Glutamatergic neuron (in vitro differentiated cells): ENCODE measurements at places on chromosomes 12 and 14. TPM values are rescaled to one million over a fixed set of nuclear protein-coding genes. Genes with fewer than 3 reads are reported as not detected.

DNA sequence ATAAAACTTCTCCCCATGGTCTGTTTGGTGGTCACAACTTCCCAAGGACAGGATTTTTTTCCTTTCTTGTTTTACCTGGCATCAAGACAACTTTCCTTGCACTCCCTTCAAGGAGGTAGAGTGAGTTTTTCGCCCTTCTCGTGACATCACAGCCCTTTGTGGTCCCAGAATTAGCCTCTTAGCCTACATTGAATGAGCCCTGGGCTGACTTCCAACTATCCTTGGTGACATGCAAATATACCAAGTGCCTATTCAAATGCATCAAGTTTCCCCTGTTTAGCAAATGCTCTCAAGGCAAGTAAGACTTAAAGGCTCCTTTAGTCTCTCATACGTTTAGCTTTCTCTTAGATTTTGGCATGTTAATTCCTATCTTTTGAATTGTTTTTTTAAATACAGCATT is 36.6 kb downstream of the TC2N start:
- H3K36me3 ChIP-seq: no peaks in the 10 kb centered on the region
- no peak overlapping the region for H3K4me3 ChIP-seq
- no peak overlapping the region for H3K27ac ChIP-seq
- no peak for DNase-seq
- H3K4me1 ChIP-seq: no peaks in the 10 kb centered on the region

Gene ANHX
- total RNA-seq: not detected

DNA sequence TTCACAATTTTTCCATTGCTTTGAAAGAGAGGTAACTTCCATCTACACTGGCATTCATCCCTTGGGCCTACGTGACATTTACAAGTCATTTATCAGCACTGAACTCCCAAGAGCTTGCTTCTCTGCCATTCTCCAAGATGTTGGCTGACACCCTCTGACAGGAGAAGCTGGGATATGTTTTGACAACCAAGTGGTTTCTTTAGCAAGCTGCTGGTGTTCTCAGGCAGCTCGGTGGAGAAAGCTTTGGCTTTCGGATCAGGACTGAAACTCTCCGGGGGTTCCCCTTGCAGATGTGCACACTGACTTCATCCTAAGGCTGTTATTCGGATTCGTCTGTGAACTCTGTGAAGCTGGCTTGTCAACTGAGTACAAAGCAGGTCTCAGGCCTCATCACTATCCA is 15.7 kb downstream of the KCNA5 start:
- no peaks in the 10 kb centered on the region for H3K36me3 ChIP-seq
- H3K4me1 ChIP-seq: no peaks in the 10 kb centered on the region
- peaks cover 5% of the 10 kb centered on the region for H3K27me3 ChIP-seq

Gene ASCL1
- not detected for total RNA-seq

DNA sequence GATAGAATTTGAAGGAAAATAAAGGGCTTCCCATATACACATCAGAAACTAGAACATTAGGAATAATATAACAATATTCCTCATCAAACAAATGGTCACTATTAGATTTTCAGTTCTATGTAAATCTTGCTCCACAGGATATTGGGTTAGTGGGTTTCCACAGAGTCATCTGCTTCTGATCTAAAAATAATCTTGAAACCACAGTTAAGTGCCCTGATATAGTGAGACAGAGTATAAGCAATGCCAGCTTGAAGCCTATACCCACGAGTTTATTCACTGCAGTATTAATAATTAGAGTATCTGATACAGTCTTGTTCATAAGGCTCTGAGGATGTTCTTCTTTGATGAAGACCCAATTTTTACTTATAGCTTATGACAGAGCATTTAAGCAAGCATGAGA is 74.5 kb upstream of the ATF7IP start:
- H3K4me3 ChIP-seq: no peak overlapping the region
- H3K27me3 ChIP-seq: peaks cover 3% of the 10 kb centered on the region
- no peak overlapping the region for H3K27ac ChIP-seq
- H3K4me1 ChIP-seq: no peaks in the 10 kb centered on the region
- DNase-seq: no peak

Gene GPRC5D
- total RNA-seq: not detected

DNA sequence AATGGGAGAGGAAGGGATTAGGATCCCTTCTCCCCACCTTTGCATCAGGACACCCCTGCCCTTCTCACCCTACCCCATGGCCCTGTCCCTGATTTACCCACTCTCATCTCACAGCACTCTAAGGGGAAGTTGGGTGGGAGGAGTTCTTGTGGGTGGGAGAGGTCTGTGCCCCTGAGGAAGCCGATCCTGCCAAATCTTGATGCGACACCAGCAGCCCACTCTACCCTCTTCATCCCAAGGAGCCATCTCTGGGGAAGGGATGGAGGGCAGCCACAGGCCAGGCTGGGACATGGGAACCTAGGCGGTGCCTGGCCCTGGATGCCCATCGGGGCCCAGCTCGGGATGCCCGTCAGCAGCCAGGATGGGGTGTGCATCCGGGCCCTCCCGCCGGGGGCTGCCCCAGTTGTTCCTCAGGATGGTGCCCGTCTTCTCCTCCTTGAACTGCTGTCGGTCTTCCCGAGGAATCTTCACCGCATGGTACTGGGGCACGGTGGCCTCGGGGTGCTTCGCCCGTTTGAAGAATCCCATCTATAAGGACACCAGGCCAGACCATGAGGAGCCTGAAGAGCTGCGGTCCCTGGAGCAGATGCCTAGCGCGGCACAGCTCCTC is 22.8 kb downstream of the ITGA7 start:
- H3K27ac ChIP-seq: no peak overlapping the region
- H3K4me3 ChIP-seq: no peak overlapping the region
- no peaks in the 10 kb centered on the region for H3K4me1 ChIP-seq
- peaks cover 6% of the 10 kb centered on the region for H3K36me3 ChIP-seq
- DNase-seq: no peak

Gene PTPRO
- total RNA-seq: 32.5 TPM

DNA sequence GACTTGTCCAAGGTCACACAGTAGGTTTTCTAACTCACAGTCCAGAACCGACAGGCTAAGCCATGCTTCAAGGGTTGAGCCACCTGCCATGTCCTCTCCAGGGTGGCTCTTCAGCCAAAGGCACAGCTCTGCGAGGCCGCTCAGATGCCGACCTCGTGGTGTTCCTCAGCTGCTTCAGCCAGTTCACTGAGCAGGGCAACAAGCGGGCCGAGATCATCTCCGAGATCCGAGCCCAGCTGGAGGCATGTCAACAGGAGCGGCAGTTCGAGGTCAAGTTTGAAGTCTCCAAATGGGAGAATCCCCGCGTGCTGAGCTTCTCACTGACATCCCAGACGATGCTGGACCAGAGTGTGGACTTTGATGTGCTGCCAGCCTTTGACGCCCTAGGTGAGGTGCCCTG is 12.7 kb upstream of the OAS2 start:
- no peak for DNase-seq
- peaks cover 2% of the 10 kb centered on the region for H3K27me3 ChIP-seq
- H3K36me3 ChIP-seq: peaks cover 10% of the 10 kb centered on the region
- H3K4me1 ChIP-seq: no peaks in the 10 kb centered on the region
- no peak overlapping the region for H3K27ac ChIP-seq

Gene PPP2R3C
- total RNA-seq: 37.0 TPM

Gene VPS37B
- total RNA-seq: 19.7 TPM

- no peak overlapping the region for H3K4me3 ChIP-seq
- H3K27me3 ChIP-seq: peaks cover 2% of the 10 kb centered on the region
- peaks cover 25% of the 10 kb centered on the region for H3K4me1 ChIP-seq
- DNase-seq: no peak
- H3K27ac ChIP-seq: peak overlapping the region; percentile 64
Observed at GRCh38 chr14:95505030-95505589, 11.3 kb downstream of the SYNE3 start.

Gene MYO1H
- 0.27 TPM for total RNA-seq

Gene RNASE3
- not detected for total RNA-seq

Gene HSPB8
- total RNA-seq: 0.32 TPM

- no peak for DNase-seq
- peaks cover 3% of the 10 kb centered on the region for H3K27me3 ChIP-seq
- peak overlapping the region; percentile 44 for H3K27ac ChIP-seq
- peaks cover 3% of the 10 kb centered on the region for H3K36me3 ChIP-seq
Observed at GRCh38 chr12:20757-21156, 45.8 kb upstream of the IQSEC3 start.

Gene LYSET
- 15.9 TPM for total RNA-seq

DNA sequence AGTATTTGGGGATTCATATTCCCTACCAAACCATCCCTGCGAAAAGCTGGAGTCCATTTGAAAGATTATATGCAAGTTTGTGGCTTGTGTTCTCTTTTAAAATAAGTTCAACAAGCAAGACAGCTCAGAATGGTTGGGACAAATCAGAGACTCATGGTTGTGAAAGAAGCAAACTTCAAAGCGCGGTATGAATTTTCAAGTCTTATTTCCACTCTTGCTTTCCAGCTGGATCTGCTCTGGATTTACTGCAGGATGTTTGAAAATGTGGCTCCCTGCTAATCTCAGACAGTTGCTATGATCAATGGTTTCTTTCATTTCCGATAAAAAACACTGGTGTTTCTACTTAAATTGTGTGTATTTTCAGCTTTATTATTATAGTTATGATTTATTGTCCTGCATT is 477.5 kb downstream of the RAD51B start:
- no peak overlapping the region for H3K27ac ChIP-seq
- H3K4me1 ChIP-seq: peaks cover 8% of the 10 kb centered on the region

DNA sequence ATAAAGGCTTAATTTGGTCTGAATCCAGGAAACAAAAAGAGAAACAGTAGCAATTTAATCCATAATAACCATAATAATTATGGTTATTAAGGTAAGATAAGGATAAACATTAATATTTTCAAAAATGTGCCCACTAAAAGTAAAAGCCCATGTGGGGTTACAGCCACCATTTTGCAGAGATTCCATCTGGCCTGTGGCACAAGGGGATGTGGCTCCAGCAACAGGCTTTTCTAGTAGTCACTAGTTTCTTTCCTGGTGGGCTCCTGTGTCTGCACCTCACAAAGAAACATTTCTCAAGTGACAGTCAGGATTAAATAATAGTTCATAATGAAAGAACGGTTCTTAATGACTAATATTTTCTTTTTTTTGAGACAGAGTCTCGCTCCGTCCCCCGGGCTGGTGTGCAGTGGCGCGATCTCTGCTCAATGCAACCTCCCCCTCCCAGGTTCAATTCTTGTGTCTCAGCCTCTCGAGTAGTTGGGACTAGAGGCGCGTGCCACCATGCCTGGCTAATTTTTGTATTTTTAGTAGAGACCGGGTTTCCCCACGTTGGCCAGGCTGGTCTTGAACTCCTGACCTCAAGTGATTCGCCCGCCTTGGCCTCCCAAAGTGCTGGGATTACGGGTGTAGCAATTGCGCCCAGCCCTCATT is 32.2 kb downstream of the GPR19 start:
- DNase-seq: no peak
- H3K4me3 ChIP-seq: no peak overlapping the region
- H3K27me3 ChIP-seq: peaks cover 2% of the 10 kb centered on the region
- no peak overlapping the region for H3K27ac ChIP-seq
- H3K4me1 ChIP-seq: peaks cover 6% of the 10 kb centered on the region
- H3K36me3 ChIP-seq: no peaks in the 10 kb centered on the region
